A549 treated with CpdA at 1 μM for 4 hours (cell line): ENCODE measurements at places on chromosomes 5 and 9. TPM values are rescaled to one million over a fixed set of nuclear protein-coding genes. Genes with fewer than 3 reads are reported as not detected.

PCDHGA3 gene
- 0.05 to 0.09 TPM in 2 of 5 replicates, not detected in the others for total RNA-seq

CEMIP2 gene
- total RNA-seq = 61.4 to 111 TPM (median 65.4 TPM) in 5 replicates

SPACA9 gene
- total RNA-seq = 2.9 to 5.4 TPM (median 4.6 TPM) in 5 replicates

RARS1 gene
- total RNA-seq = 93.8 to 126 TPM (median 100 TPM) in 5 replicates

ELAVL2 gene
- total RNA-seq = 0.08 to 0.12 TPM in 2 of 5 replicates, not detected in the others

TGFBI gene
- 1,442 to 2,234 TPM (median 1,874 TPM) in 5 replicates for total RNA-seq
